ENCODE measurements at places on chromosomes 3 and 15.

- no peak for DNase-seq
Measured at GRCh38 chr3:36484386-36484785, 104.1 kb downstream of the STAC start.

GRCh38 chr3:180827171-180827570 lies 85.3 kb upstream of the FXR1 start:
- no peak for DNase-seq

DNA sequence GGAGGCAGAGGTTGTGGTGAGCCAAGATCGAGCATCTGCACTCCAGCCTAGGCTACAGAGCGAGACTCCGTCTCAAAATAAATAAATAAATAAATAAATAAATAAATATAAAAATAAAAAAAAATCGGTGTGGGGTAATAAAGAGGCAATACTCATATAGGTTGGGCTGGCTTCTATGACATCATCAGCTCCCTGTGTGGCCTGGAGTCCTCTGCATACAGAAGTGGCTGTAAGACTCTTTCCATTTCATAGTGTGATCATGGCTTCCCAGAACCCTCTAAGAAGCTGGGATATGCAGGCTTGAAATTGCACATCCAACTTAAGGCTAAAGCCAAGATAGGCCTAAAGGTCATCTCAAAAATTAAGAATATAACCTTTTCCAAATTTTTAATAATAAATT lies 101.6 kb downstream of the ZIC4 start:
- no peak for DNase-seq

GRCh38 chr15:79967298-79968182 lies 3.5 kb downstream of the BCL2A1 start:
- DNase-seq: no peak

DNA sequence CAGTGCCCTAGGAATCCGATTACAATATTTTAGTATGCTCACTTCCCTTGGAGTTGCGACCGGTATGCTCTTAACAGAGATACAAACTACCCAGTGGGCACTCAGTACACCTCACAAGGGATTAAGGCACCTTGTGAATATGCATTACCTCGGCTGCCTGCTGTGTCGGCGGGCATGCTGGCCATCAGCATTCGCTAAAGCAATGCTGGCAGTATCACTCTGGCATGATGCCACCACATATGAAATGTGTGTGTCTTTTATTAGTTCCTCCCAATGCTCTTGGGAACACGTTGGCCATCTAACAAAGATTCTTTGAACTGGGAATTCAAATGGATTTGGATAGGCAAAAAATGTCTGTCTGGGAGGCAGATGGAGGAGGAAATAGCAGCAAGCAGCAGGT lies 67.4 kb upstream of the FOXB1 start:
- DNase-seq: no peak

- no peak for DNase-seq
Measured at GRCh38 chr15:42605796-42606195, 30.4 kb downstream of the STARD9 start.

DNA sequence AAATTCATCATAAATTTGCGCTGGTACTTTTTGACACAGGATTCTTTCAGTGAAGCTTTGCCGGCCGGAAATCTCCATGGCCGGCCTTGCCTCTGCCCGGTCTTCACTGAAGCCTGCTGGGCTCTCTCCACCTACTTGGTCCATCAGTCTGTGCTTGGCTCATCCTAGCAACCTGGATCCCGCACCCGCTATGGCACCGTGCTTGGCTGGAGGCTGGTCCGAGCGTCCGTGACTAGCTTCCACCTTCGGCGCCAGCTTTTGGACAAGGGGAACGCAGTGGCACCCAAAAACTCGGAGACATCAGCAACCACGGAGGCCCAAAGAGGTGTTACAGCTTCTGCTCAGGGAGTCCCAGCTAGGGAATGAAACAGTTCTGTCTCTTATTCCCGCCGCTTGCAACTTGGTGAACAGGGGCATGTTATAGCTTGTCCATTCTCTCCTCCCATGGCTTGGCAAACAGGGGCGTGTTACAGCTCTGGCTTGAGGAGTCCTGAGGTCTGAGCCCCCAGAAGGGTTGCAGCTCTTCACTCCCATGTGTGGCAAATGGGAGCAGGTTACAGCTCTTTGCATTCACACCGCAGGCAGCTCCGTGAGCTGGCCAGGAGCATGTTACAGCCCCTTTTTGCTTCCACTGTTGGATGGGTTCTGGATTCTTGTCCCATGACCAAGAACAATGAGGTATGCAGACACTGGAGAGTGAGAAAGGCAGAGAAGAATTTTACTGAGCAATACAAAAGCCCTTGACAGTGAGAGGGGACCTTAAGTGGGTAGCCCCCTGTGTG lies 204.2 kb downstream of the DIPK2A start:
- no peak for DNase-seq

DNA sequence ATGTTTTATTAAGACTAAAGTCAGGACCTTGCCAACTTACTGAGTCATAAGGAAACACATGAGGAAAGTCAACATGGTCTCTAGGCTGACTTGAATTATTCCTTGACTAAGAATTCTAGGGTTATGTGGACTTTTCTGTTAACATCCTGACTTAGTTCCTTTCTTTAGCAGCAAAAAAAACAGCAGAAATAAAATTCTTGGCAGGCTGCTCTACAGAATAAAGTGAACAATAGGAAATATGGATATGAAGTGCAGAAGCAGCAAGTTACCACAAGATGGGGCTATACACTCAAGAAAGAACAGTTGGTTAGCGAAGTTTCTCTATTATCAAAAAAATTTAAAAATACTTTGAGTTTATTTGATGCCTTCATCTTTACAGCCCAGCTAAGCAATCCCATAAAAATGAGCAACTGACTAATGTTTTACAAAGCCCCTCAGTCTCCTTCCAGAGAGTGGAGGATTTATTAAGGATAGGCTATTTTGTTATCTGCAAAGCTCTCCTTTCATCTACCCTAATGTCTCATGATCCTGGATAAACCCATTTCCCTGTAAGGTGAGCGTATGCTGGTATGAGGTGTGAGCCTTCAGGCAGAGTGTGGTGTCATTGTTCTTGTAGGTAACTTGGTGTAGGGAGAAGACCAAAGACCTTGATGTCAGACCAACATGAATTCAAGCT lies 23.1 kb upstream of the MCCC1 start:
- peak; percentile 71 for DNase-seq

GRCh38 chr3:187975561-187976364 lies 178.2 kb upstream of the LPP start:
- DNase-seq: peak; percentile 30

GRCh38 chr15:62726461-62726860 lies 316.1 kb upstream of the TPM1 start:
- DNase-seq: no peak

DNA sequence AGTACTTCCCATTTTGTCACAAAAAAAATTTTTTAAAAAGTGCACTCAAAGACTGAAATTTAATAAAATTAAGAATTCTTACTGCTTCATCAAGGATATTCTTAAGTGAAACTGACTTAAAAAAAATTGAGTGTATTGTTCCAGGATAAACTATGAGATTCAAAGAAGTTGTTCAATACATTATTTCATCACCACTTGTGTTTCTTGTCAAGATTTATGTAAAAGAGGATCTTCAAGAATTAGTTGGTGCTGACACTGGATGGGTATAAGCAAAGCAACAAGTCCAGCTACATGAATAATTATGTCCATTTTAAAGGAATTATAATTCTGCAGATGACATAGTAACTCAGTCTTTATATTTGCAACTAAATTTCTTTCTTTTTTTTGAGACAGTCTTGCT lies 4.3 kb upstream of the AP4E1 start:
- DNase-seq: no peak

DNA sequence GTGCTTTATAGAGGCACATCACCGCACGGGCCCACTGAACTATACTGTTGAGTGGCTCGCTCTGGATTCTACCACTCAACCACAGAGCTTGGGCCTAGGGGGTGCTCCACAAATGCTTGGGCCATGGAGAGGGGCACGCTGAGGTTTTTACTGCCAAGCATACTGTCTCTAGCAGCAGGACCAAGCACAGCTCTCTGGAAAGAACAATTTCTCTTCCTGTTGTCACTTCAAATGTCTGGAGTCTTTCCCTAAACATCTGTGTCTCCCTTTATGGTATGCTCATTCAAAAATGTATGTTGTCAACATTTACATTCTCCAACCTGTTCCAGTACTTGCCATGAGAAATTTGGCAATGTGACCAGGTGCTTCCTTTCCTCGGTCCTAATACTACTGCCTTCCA lies 114.7 kb upstream of the TPM1 start:
- no peak for DNase-seq

GRCh38 chr3:70728311-70728710 lies 415.9 kb upstream of the MDFIC2 start:
- no peak for DNase-seq

GRCh38 chr3:151556596-151556995 lies 95.7 kb upstream of the IGSF10 start:
- no peak for DNase-seq

DNA sequence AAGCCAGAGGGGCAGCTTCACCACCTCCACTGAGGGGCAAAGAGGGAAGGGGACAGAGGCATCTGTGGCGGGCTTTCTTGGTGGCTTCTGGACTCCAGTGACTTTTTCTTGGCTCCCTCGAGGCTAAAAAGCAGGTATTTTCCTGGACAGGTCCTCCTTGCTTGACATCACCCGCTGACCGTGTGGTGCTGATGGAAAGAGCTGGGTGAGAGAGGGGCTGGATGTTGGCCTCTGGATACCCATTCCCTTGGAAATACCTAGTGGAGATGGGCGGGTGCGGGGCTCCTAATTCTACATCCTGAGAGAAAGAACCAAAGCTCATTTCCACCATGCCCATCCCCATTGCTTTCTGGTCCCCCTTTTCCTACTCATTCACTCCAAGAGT lies 47.1 kb upstream of the TSEN2 start:
- no peak for DNase-seq

DNA sequence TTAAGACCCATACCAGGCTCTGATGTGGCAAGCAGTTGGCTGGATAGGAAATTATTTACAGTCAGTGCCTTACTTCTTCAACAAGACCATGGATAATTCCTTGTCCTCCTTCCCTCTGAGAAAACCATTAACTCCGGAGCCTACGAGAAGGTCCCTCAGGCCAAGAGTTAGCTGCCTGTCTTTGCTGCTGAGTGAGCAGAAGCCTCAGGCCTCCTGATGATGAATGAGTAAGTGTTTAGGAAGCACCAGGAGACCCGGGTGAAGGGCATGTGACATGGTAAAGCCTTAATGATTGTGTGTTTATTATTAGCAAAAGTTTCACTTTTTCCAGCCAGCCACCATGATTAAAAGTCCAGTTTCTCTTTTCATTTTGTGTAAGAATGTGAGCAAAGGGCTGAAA lies 174.9 kb upstream of the TOPAZ1 start:
- no peak for DNase-seq

- no peak for DNase-seq
Measured at GRCh38 chr3:7607083-7607482, 746.2 kb downstream of the GRM7 start.
